ENCODE measurements at places on chromosomes 12 and 14. TPM values are rescaled to one million over a fixed set of nuclear protein-coding genes. Genes with fewer than 3 reads are reported as not detected.

The JPH4 gene
- 22.1 TPM for polyA plus RNA-seq

The TEX52 gene
- not detected for polyA plus RNA-seq

The NUDT4 gene
- polyA plus RNA-seq: 102 TPM

The KRT71 gene
- polyA plus RNA-seq: not detected

The EMP1 gene
- 116 TPM for polyA plus RNA-seq

The NOXRED1 gene
- 0.42 TPM for polyA plus RNA-seq

The FGF6 gene
- polyA plus RNA-seq: not detected

The RNFT2 gene
- 1.6 TPM for polyA plus RNA-seq

The KRT75 gene
- not detected for polyA plus RNA-seq

The KIF26A gene
- 0.32 TPM for polyA plus RNA-seq

The ZDHHC22 gene
- not detected for polyA plus RNA-seq

The ZNF891 gene
- polyA plus RNA-seq: 2.9 TPM

The SPIC gene
- not detected for polyA plus RNA-seq

The LTB4R2 gene
- 0.85 TPM for polyA plus RNA-seq

The TMTC1 gene
- polyA plus RNA-seq: 8.1 TPM

The NEDD1 gene
- polyA plus RNA-seq: 7.9 TPM

The CCDC38 gene
- 0.22 TPM for polyA plus RNA-seq

The LRTM2 gene
- polyA plus RNA-seq: not detected

The ANHX gene
- not detected for polyA plus RNA-seq

The TC2N gene
- 5.4 TPM for polyA plus RNA-seq

The KRT80 gene
- polyA plus RNA-seq: 0.11 TPM

The IL26 gene
- polyA plus RNA-seq: not detected

The LIN7A gene
- polyA plus RNA-seq: 5.8 TPM

The NELL2 gene
- polyA plus RNA-seq: 3.4 TPM

The RNASE4 gene
- polyA plus RNA-seq: 156 TPM

The MOK gene
- polyA plus RNA-seq: 23.8 TPM

The PTHLH gene
- 0.77 TPM for polyA plus RNA-seq

The ADCY4 gene
- 19.7 TPM for polyA plus RNA-seq

The AGAP2 gene
- 0.33 TPM for polyA plus RNA-seq

Data from ovary (tissue), 10 donors.